ENCODE measurements at places on chromosomes 6 and 20. TPM values are rescaled to one million over a fixed set of nuclear protein-coding genes. Genes with fewer than 3 reads are reported as not detected.
A peak's percentile ranks its signal among the peaks of the same experiment; 100 is the strongest.

- peak overlapping the region; percentile 100 for H3K27ac ChIP-seq
- peaks cover 15% of the 10 kb centered on the region for H3K36me3 ChIP-seq
- peaks cover 37% of the 10 kb centered on the region for H3K4me1 ChIP-seq
- no peaks in the 10 kb centered on the region for H3K27me3 ChIP-seq
- H3K4me3 ChIP-seq, result peak overlapping the region; percentile 90
Measured at GRCh38 chr6:53792973-53793317, 1.9 kb upstream of the LRRC1 start.

DNA sequence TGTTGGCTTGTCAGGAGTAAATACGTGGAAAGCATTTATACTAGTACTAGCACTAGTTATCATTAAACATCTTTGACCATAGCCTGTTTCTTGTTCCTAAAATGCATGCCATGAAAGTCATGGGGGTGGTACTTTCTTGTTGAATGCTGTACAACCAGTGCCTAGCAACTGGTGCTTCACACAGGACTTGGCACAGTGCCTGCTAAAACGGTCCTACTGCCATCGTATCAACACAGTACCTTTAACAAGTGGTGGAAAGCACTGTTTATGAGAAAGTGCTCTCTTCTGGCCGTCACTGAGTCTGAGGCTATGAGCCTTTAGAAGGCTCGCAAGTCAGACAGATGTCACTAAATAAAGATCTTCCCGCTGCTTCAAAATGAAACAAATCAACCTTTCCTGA, 21.6 kb downstream of the ZNFX1 start:
- DNase-seq, result no peak
- no peak overlapping the region for H3K27ac ChIP-seq
- no peak overlapping the region for H3K4me3 ChIP-seq
- peaks cover 29% of the 10 kb centered on the region for H3K36me3 ChIP-seq

GRCh38 chr20:17902531-17903083, 66.0 kb downstream of the SNX5 start:
- peaks cover 14% of the 10 kb centered on the region for H3K27me3 ChIP-seq
- no peaks in the 10 kb centered on the region for H3K4me1 ChIP-seq
- no peak for DNase-seq
- no peak overlapping the region for H3K27ac ChIP-seq
- H3K4me3 ChIP-seq, result no peak overlapping the region

DNA sequence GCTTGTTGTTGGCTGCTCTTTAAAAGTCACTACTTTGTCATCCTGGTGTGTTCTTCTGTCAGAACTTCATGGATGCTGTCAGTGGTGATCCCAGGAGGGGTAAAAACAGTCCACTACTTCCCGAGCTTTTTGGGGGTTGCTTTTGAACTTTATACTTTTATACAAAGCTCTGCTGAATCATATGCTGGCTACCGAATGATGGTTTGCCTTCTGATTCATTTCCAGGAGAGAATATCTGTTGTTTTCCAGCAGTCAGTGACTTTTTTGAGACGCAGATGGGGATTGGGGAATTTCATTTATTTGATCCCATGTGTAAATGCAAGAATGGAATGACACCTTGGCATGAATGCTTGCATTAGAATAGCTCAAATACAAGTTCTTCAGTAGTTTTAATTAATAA, 32.7 kb upstream of the COL10A1 start:
- DNase-seq, result no peak
- H3K27me3 ChIP-seq, result no peaks in the 10 kb centered on the region
- no peak overlapping the region for H3K27ac ChIP-seq

DNA sequence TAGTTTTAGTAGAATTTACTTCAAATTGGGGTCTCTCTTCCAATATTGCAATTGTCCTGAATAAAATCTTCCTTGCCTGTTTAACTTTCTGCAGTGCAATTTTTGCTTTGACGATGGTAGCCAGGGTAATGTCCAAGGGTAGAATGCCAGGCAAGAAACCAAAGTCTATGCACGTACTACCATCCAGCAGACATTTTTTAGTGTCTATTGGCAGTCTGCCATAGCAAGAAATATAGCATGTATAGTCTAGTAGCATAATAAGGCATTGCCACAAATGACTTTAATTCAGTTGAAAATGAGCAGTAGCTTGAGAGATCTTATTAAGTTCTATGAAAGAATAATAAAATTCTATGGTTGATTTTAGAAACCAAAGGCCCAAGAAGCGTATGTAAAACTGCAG, 62.3 kb upstream of the KCNQ5 start:
- no peak overlapping the region for H3K4me3 ChIP-seq
- H3K27ac ChIP-seq, result no peak overlapping the region
- no peaks in the 10 kb centered on the region for H3K27me3 ChIP-seq
- peaks cover 21% of the 10 kb centered on the region for H3K4me1 ChIP-seq
- no peaks in the 10 kb centered on the region for H3K36me3 ChIP-seq
- no peak for DNase-seq

DNA sequence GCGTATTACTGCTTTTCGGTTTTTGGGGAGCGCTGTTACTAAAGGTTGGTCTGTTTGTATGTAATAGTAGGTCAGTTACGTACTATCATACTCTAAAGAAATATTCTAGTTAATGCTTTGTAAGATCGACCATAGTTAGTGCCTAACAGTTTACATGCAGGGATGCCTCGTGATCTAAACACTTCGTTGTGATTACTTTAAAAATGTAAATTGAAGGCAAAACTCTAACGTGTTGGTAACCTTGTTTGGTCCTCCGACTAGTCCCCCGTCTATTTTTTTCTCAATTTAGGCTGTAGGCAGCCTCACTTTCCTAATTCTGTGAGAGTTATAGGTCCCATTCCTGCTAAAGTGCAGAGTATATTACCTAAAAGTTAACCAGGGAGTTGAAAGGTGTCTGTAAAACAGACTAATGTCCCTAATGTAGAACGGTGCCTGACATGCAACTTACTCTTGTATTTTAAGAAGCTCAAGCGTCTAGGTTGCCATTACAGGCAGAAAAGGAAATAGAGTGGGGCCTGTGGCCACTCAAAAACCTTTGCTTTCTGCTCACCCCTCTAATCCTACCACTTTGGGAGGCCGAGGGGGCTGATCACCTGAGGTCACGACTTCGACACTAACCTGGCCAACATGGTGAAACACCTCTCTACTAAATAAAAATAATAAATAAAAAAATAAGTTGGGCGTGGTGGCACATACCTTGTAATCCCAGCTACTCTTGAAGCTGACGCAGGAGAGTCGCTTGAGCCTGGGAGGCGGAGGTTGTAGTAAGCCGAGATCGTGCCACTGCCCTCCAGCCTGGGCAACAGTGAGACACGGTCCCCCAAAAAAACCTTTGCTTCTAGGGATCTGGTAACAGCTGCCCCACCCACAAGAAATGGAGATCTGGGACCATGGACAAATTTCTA, 37.8 kb downstream of the HFE start:
- H3K27ac ChIP-seq, result peak overlapping the region; percentile 99
- H3K27me3 ChIP-seq, result no peaks in the 10 kb centered on the region
- no peak for DNase-seq
- H3K4me3 ChIP-seq, result peak overlapping the region; percentile 99
- H3K36me3 ChIP-seq, result peaks cover 11% of the 10 kb centered on the region

DNA sequence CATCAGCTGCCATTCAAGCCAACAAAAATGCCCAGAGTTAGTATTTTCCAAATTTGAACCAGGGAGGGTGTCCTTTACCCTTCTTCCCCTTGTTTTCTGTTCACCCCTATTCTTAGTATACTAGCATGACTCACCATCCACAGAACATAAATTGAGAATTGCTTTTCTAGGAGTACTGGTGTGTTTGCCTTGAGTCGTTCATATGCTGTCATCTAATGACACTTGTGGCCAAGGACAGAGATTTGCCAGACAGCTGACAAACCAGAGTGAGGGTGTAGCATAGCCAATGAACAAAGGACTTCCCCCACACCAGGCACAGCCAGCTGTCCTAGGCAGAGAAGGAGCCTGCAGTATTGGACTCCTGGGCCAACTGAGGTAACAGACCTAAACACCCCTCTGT, 62.2 kb downstream of the FILIP1 start:
- no peak overlapping the region for H3K4me3 ChIP-seq
- no peaks in the 10 kb centered on the region for H3K27me3 ChIP-seq

DNA sequence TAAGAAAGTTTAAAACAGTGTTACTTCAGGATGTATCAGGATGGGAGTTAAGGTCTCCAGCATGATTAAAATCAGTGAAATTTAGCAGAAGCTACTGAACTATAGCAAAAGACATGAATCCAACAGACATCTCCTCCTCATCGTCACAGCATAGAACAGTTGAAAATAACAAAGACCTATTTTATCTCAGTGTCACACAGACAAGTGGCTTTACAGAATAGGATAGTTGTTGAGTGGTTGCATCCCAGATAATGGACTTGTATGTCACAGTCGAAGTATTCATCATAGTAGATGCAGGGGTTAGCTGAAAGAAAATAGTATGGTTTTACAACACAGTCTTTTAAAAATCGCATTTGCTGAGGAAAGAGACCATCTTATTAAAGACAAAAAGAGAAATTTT, 31.2 kb downstream of the CRISP1 start:
- H3K36me3 ChIP-seq, result no peaks in the 10 kb centered on the region
- H3K27ac ChIP-seq, result no peak overlapping the region
- DNase-seq, result no peak

- H3K4me1 ChIP-seq, result no peaks in the 10 kb centered on the region
- no peak for DNase-seq
- H3K36me3 ChIP-seq, result no peaks in the 10 kb centered on the region
- H3K27ac ChIP-seq, result no peak overlapping the region
- H3K4me3 ChIP-seq, result no peak overlapping the region
Measured at GRCh38 chr20:965956-966355, 36.2 kb downstream of the RSPO4 start.

DNA sequence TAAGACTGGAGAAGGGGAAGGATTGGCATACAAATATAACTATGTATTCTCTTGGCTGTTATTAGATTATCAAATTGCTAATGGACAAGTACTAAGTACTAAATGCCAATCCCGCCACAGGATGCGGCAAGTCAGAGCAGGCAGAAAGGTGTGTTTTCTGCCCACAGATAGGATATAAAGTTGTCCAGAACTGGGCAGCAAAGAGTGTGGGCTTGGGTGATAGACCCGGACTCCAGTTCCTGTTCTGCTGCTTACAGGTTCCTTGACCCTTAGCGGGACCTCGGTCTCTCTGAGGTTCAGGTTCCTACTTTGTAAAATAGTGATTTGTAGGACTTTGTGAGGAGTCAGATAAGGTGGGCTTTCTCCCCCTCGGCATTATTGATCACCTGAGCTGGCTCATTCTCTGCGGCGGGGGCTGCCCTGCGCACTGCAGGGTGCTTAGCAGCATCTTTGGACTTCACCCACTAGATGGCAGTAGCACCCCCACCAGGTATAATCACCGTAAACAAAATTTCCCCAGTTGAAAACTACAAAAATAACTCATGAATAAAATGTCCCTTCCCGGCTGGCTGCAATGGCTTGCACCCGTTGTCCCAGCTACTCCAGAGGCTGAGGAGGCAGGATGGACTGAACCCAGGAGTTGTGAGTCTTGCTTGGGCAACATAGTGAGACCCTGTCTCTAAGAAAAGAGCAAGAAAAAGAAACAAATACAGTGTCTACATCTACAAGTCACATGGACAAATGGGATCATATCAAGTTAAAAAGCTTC, 193.1 kb downstream of the DOK5 start:
- no peak overlapping the region for H3K27ac ChIP-seq
- peak overlapping the region; percentile 30 for H3K4me3 ChIP-seq
- peaks cover 10% of the 10 kb centered on the region for H3K4me1 ChIP-seq
- H3K27me3 ChIP-seq, result no peaks in the 10 kb centered on the region
- H3K36me3 ChIP-seq, result no peaks in the 10 kb centered on the region
- DNase-seq, result peak; percentile 64

GRCh38 chr6:93423542-93423941, 4.2 kb upstream of the EPHA7 start:
- peak; percentile 29 for DNase-seq
- H3K27me3 ChIP-seq, result peaks cover 12% of the 10 kb centered on the region
- no peak overlapping the region for H3K4me3 ChIP-seq
- H3K4me1 ChIP-seq, result peaks cover 6% of the 10 kb centered on the region
- H3K27ac ChIP-seq, result no peak overlapping the region

DNA sequence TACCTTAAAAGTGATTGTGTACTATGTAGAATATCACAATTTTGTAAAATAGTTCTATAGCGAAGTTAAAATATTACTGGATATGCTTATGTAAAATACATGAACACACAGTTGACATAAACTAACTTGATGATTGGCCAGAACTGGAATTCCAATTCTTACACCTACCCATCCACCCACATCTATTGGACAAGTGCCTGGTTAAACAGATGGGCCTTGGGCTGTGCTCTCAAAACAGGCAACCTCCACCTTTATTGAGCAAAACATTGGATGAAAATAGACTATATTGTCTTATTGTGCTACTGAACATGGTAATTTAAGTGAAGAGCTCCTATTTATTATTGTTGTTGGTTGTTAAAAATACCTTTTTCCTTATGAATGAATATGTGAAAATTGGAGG, 154.0 kb upstream of the FLRT3 start:
- H3K27ac ChIP-seq, result no peak overlapping the region
- peaks cover 13% of the 10 kb centered on the region for H3K4me1 ChIP-seq
- DNase-seq, result no peak
- H3K4me3 ChIP-seq, result no peak overlapping the region
- H3K36me3 ChIP-seq, result no peaks in the 10 kb centered on the region

DNA sequence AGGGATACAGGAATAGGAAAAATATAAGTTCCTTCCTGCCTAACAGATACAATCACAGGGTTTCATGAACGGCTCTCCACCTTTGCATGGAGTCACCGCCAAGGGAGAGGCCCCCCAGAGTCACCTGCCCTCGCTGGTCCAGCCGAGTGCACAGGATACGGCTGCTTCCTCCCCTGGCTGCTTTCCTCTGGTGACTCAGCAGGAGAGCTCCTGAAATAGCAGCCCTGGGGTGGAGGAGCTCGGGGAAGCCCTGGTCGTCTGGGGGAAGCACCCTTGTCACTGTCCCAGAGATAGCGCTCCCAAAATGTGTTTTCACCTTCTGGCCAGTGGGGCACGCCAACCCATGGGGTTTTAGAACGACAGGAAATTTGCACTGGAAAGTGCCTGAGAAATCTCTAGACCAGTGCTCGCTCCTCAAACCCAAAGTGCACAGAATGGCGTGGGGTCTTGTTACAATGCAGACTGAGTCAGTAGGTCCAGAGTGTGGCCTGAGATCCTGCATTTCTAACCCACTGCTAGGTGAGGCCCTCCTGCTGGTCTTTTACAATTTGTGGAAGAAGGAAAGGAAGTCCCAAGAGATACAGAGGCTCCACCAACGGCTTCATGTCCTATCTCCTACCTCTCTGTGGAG, 35.9 kb upstream of the FAM50B start:
- H3K27me3 ChIP-seq, result no peaks in the 10 kb centered on the region
- no peak overlapping the region for H3K4me3 ChIP-seq
- H3K4me1 ChIP-seq, result no peaks in the 10 kb centered on the region
- no peak overlapping the region for H3K27ac ChIP-seq

GRCh38 chr6:37582306-37582705, 82.6 kb upstream of the CCDC167 start:
- H3K36me3 ChIP-seq, result no peaks in the 10 kb centered on the region
- peak; percentile 31 for DNase-seq
- H3K4me1 ChIP-seq, result peaks cover 9% of the 10 kb centered on the region
- H3K27ac ChIP-seq, result peak overlapping the region; percentile 22

- no peak overlapping the region for H3K4me3 ChIP-seq
- peaks cover 1% of the 10 kb centered on the region for H3K4me1 ChIP-seq
- no peak for DNase-seq
- H3K27ac ChIP-seq, result no peak overlapping the region
- peaks cover 4% of the 10 kb centered on the region for H3K27me3 ChIP-seq
Measured at GRCh38 chr6:169370054-169370453, 116.4 kb upstream of the THBS2 start.

The OLIG3 gene
- total RNA-seq, result not detected

The NRSN1 gene
- not detected for total RNA-seq

The BFSP1 gene
- 4.8 TPM for total RNA-seq

The PPP1R16B gene
- not detected for total RNA-seq

The SNAI1 gene
- 1.7 TPM for total RNA-seq

The C20orf202 gene
- total RNA-seq, result 0.26 TPM

The AVP gene
- total RNA-seq, result not detected

The MCHR2 gene
- total RNA-seq, result not detected
